ENCODE measurements at places on chromosomes 7 and 10. TPM values are rescaled to one million over a fixed set of nuclear protein-coding genes. Genes with fewer than 3 reads are reported as not detected.

DNA sequence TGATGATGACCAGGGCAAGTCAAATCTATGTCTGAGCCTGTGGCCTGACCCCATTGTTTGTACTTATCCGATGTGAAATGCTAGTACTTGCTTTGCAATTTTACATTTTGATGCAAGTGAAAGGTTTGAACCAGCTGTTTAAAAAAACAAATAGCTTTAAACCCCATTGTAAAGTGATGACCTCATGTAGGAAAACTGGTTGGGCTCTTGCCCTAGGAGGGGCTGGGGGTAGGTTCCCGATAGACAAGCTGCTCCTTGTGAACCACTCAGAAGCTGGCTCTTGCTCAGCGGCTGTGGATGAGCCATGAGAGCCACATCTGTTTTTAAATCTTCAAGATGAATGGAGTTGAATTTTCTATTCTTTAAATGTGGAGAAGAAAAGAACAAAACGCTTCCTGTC is 185.3 kb downstream of the WDR11 start:
- no peak for DNase-seq
- H3K27ac ChIP-seq, result no peak overlapping the region
- no peaks in the 10 kb centered on the region for H3K36me3 ChIP-seq

DNA sequence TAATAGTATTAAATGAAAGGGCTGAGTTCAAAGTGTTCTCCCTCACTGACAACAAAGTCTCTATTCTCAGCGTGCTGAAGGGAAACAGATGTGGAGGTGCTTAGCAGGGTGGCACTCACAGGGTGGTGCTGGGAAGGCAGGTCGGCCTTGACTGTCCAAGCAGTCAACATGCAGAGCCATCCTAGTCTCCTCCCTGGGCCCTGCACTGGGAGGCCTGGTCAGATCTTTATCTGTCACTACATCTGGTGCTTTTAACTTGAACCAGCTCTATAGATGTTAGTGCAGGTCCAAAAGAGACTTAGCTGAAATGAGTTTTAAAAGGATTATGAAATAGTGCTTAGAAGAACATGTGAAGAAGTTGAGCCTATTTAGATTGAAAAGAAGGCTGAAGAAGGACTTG is 82.1 kb downstream of the AVL9 start:
- H3K4me3 ChIP-seq, result no peak overlapping the region
- no peak for DNase-seq
- H3K27ac ChIP-seq, result no peak overlapping the region

DNA sequence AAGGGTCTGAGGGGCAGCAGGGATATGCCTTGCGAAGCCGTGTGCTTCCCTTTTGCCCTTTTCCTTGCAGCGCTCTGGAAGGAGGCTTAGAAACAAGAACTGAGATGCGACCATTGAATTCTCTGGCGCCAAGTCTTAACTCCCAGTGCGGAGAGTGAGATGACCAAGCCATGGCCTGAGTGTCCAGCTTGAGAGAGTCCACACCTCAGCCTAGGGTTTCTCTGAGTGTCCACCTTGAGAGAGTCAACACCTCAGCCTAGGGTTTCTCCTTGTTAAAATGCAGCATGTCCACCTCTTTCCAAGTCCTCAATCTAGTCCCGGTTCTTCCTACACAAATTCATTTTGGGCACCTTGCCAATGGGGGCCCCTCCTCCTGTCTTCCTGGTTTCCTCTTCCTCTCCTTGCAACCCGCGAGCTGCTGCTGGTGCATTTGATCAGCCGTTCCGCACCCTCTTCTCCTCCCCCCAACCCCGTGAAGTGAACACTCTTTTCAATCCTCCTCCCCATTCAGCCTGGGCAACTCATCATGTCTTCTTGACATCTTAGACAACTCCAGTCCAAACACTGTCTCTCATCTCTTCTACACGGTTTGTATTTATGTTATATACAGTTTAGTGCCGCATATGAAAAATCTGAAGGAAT is 178.2 kb upstream of the PITRM1 start:
- H3K4me3 ChIP-seq, result no peak overlapping the region
- H3K27me3 ChIP-seq, result peaks cover 9% of the 10 kb centered on the region
- no peaks in the 10 kb centered on the region for H3K36me3 ChIP-seq
- no peak for DNase-seq
- H3K27ac ChIP-seq, result no peak overlapping the region
- H3K4me1 ChIP-seq, result peaks cover 5% of the 10 kb centered on the region

DNA sequence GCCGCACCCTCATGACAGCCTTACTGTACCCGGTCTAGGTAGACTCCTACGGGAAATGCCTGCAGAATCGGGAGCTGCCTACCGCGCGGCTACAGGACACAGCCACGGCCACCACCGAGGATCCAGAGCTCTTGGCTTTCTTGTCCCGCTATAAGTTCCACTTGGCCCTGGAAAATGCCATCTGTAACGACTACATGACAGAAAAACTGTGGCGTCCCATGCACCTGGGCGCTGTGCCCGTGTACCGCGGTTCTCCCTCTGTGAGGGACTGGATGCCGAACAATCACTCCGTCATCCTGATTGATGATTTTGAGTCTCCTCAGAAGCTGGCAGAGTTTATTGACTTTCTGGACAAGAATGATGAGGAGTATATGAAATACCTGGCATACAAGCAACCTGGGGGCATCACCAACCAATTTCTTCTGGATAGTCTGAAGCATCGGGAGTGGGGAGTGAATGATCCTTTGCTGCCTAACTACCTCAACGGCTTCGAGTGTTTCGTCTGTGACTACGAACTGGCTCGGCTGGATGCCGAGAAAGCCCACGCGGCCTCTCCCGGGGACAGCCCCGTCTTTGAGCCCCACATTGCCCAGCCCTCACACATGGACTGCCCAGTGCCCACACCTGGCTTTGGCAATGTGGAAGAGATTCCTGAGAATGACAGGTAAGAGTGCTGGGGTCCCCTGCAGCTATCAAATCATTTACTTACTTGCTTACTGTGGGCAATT is 8.5 kb upstream of the CHCHD1 start:
- H3K36me3 ChIP-seq, result peaks cover 48% of the 10 kb centered on the region
- no peaks in the 10 kb centered on the region for H3K27me3 ChIP-seq
- H3K4me3 ChIP-seq, result peak overlapping the region; percentile 93
- H3K27ac ChIP-seq, result peak overlapping the region; percentile 93
- peaks cover 39% of the 10 kb centered on the region for H3K4me1 ChIP-seq

- no peak for DNase-seq
- H3K27me3 ChIP-seq, result peaks cover 56% of the 10 kb centered on the region
- H3K4me1 ChIP-seq, result peaks cover 2% of the 10 kb centered on the region
- H3K27ac ChIP-seq, result no peak overlapping the region
- no peaks in the 10 kb centered on the region for H3K36me3 ChIP-seq
Measured at GRCh38 chr10:100645613-100646392, 99.6 kb upstream of the PAX2 start.

- H3K27ac ChIP-seq, result no peak overlapping the region
- H3K4me1 ChIP-seq, result no peaks in the 10 kb centered on the region
Measured at GRCh38 chr7:28081016-28081415, 99.6 kb downstream of the JAZF1 start.

- H3K36me3 ChIP-seq, result no peaks in the 10 kb centered on the region
- H3K27ac ChIP-seq, result no peak overlapping the region
- no peaks in the 10 kb centered on the region for H3K4me1 ChIP-seq
Measured at GRCh38 chr10:124198125-124198501, 104.7 kb upstream of the CHST15 start.

DNA sequence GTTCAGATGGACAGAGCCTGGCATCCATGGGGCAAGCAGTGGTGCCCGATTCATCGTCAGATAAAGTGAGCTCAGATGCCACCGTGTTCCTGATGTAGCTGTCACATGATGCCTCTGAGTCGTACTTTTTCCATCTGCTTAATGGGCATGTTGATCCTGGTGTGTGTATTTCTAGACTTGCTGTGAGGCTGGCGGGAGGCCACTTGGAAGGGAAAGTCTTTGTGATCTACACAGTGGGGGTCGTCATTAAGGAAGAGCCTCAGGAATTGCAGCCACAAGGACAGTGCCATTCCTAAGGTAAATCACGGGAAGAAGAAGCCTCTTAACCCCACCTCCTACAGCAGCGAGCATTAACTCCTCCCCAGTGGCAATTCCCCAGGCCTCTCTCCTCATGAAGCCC is 63.0 kb downstream of the RGS10 start:
- DNase-seq, result no peak
- H3K36me3 ChIP-seq, result no peaks in the 10 kb centered on the region
- no peak overlapping the region for H3K4me3 ChIP-seq
- H3K27ac ChIP-seq, result no peak overlapping the region

- no peaks in the 10 kb centered on the region for H3K27me3 ChIP-seq
- H3K4me1 ChIP-seq, result peaks cover 15% of the 10 kb centered on the region
- no peak overlapping the region for H3K4me3 ChIP-seq
- DNase-seq, result peak; percentile 25
Measured at GRCh38 chr10:91424016-91424415, 13.9 kb downstream of the HECTD2 start.

DNA sequence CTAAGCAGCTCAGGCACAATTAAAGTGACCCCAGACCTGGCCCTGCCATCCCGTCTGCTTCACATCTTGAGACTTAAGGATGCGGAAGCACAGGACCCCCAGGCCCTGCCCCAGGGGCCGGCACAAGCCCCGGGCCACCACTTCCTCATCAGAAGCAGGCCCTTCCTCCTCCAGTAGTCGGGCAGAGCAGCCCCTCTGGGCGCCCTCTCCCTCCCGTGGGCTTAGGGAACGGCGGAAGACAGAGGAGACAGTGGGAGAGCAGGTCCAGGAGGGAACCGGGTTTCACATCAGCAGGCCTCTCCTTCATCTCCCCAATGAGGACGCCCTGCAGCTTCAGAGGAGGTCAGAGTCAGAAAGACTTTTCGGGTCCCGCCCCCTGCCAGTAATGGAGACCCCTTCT is 135.7 kb upstream of the PPIF start:
- no peak overlapping the region for H3K27ac ChIP-seq
- no peak overlapping the region for H3K4me3 ChIP-seq
- no peaks in the 10 kb centered on the region for H3K36me3 ChIP-seq
- no peaks in the 10 kb centered on the region for H3K4me1 ChIP-seq
- no peaks in the 10 kb centered on the region for H3K27me3 ChIP-seq

Gene NEBL
- total RNA-seq, result 0.10 TPM

Gene CYP17A1
- not detected for total RNA-seq

Gene RASA4B
- 17.4 TPM for total RNA-seq

Gene STMP1
- total RNA-seq, result 21.5 TPM

Gene LHFPL3
- not detected for total RNA-seq

Gene TMEM26
- not detected for total RNA-seq
